ENCODE measurements at places on chromosomes 1 and 21. TPM values are rescaled to one million over a fixed set of nuclear protein-coding genes. Genes with fewer than 3 reads are reported as not detected.
A peak's percentile ranks its signal among the peaks of the same experiment; 100 is the strongest.

- H3K4me1 ChIP-seq, result peaks cover 16% of the 10 kb centered on the region
- no peak overlapping the region for H3K4me3 ChIP-seq
- H3K36me3 ChIP-seq, result peaks cover 5% of the 10 kb centered on the region
- peak overlapping the region; percentile 61 for H3K27ac ChIP-seq
- no peaks in the 10 kb centered on the region for H3K27me3 ChIP-seq
Observed at GRCh38 chr1:27968692-27969091, 8.9 kb downstream of the XKR8 start.

MYOG gene
- total RNA-seq, result not detected

KRTAP21-2 gene
- not detected for total RNA-seq

RNF2 gene
- total RNA-seq, result 21.4 TPM

C2CD2 gene
- total RNA-seq, result 7.1 TPM

FAM131C gene
- 0.70 TPM for total RNA-seq

FCGR3B gene
- not detected for total RNA-seq

Measured in activated CD8-positive, alpha-beta T cell treated with anti-CD3 and anti-CD28 coated beads for 36 hours (primary cell).